HuH-7 (cell line): ENCODE measurements at places on chromosomes 16 and 17.

- DNase-seq, result peak; percentile 3
Observed at GRCh38 chr17:50270435-50271362, 3.6 kb upstream of the TMEM92 start.

DNA sequence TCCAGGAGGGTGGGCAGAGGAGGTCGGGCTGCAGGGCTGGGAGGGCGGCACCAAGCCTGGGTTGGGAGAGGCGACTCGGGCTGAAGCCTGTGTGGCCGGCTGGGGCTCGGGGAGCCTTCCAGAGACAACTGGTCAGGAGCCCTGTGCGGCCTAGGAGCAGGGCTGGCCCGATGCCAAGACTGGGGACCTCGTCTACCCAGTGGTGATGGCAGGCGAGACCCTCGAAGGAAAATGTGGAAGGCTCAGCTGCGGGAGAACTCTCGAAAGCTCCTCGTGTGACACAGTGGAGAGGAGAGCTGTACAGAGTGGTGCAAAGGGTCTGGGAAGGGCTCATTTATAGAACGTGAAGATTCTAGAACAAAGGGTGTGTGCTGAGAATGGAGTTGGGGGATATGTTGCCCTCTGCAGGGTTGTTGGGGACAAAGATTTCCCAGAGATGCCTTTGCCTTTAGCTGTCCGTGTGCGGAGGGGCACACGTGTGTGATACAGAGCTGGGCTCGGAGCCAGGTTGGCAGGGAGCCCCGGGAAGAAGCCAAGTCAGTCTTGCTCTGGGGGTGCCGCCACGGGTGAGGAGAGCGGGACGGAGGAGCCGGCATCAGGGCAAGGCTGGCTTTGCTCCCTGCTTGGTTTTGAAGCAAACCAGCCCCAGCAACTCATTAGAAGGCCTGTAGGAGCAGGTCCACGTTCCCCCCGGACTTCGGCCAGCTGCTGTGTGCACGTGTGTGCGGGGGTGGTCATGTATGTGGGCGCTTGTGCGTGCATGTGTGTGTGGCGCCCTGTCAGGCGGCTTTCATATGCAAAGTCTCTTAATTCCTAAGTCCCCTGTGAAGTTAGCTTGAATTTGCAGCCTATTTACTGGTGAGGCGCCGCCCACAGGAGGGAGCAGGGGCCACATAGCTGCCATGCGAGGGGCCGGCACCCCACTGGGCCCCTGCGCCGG, 132.4 kb upstream of the CHMP6 start:
- no peak for DNase-seq

DNA sequence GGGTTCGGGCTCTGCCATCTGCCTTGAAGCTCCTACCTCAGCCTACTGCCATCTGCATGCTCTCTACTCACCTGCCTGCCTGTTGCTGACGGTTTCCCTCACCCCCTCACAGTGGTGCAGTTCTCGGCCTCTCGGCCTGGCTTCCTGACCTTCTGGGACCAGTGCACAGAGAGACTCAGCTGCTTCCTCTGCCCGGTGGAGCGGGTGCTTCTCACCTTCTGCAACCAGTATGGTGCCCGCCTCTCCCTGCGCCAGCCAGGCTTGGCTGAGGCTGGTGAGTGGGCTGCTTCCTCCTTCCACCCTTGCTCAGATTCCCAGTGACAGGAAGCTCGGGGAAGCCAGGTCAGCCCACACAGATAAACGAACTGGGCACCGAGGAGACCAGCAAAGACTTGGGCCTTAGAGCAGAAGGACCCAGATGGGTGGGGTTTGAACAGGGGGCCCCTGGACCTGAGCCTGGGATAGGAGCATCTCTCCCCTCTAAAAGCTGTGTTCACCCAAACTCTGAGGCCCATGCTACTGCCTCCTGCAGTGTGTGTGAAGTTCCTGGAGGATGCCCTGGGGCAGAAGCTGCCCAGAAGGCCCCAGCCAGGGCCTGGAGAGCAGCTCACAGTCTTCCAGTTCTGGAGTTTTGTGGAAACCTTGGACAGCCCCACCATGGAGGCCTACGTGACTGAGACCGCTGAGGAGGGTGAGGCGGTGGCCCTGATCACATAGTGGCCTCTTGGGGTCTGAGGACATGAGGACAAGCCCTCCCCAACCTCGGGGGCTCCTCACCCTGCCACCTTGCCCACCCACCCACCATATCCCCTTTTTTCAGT, 16.4 kb downstream of the RIPOR1 start:
- no peak for DNase-seq

- DNase-seq, result no peak
Observed at GRCh38 chr17:75561927-75562603, 25.5 kb upstream of the MYO15B start.
